ENCODE measurements at places on chromosomes 7 and 10. TPM values are rescaled to one million over a fixed set of nuclear protein-coding genes. Genes with fewer than 3 reads are reported as not detected.

- H3K27me3 ChIP-seq: no peaks in the 10 kb centered on the region
- no peak for DNase-seq
- no peaks in the 10 kb centered on the region for H3K4me1 ChIP-seq
- no peak overlapping the region for H3K4me3 ChIP-seq
Observed at GRCh38 chr10:32905466-32905865, 52.6 kb downstream of the ITGB1 start.

- DNase-seq: no peak
- no peak overlapping the region for H3K27ac ChIP-seq
- H3K36me3 ChIP-seq: no peaks in the 10 kb centered on the region
- H3K27me3 ChIP-seq: no peaks in the 10 kb centered on the region
- no peak overlapping the region for H3K4me3 ChIP-seq
- peaks cover under 1% of the 10 kb centered on the region for H3K4me1 ChIP-seq
Observed at GRCh38 chr7:23004247-23004520, 9.7 kb downstream of the HYCC1 start.

The ZNF282 gene
- 15.2 TPM for total RNA-seq

GRCh38 chr7:156001496-156002260 is 189.4 kb upstream of the SHH start:
- no peaks in the 10 kb centered on the region for H3K36me3 ChIP-seq
- H3K27ac ChIP-seq: no peak overlapping the region
- H3K4me3 ChIP-seq: no peak overlapping the region
- H3K4me1 ChIP-seq: no peaks in the 10 kb centered on the region
- DNase-seq: no peak
- no peaks in the 10 kb centered on the region for H3K27me3 ChIP-seq

The STRA8 gene
- not detected for total RNA-seq

The CTBP2 gene
- 118 TPM for total RNA-seq

DNA sequence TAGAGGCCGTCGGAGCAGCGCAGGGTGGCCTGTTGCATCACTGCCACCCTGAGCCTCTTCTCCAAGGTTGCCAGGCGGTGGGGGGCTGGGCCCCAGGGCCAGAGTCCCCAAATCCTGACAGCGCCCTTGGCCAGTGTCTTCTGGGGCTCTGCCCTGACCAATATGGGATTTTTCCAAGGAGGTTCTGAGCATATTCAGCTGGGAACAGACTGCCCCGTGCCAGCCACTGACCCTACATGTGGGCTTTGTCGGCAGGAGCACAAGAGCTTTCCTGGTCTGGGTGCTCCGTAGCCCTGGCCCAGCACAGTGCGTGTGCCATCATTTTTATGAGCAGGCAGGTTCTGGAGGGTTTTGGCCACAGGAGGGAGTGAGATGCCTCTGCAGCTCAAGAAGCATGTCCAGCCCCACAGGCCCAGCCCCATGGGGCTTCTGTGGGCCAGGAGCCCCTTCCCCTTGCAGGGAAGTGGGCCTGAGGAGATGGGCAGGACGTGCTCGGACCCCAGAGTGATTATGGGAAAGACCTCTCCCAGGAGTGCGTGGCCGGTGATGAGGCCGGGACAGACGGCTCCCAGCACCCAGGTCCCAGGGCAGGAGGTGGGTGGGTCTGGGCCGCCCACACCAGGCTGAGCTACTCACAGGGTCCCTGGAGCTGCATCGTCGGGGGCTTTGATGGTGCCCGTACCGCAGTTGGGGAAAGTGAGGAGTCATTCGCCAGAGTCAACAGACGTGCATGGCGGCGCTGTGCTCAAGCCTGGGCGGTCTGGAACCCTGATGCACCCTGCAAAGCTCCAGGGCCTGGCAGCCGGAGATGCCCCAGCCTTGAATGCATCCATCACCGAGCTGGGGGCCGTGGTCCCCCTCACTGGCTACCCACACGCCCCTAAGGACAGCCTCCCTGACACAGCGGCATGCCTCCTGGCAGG is 66.6 kb downstream of the PWWP2B start:
- no peaks in the 10 kb centered on the region for H3K36me3 ChIP-seq
- H3K4me1 ChIP-seq: peaks cover 96% of the 10 kb centered on the region
- DNase-seq: no peak
- H3K27ac ChIP-seq: peak overlapping the region; percentile 95
- H3K4me3 ChIP-seq: no peak overlapping the region
- no peaks in the 10 kb centered on the region for H3K27me3 ChIP-seq

DNA sequence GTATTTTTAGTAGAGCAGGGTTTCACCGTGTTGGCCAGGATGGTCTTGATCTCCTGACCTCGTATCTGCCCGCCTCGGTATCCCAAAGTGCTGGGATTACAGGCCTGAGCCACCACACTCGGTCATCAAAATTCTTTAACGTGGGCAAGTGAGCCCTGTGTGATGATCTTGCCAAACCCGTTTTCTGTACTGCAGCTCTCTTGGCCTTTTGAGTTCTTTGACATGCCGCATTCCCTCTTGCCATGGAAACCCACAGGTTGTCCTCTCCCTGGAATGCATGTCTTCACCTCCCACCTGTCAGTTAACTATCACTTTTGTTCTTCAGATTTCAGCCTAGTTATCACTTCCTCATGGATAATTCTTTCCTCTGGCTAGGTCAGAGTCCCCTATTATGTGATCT is 5.0 kb downstream of the NUP205 start:
- no peak overlapping the region for H3K27ac ChIP-seq
- H3K27me3 ChIP-seq: no peaks in the 10 kb centered on the region
- H3K4me1 ChIP-seq: peaks cover 28% of the 10 kb centered on the region

Measured in stomach (tissue), 19 donors.